ENCODE measurements at places on chromosomes 1 and 21.

GRCh38 chr1:182095946-182096345, 34.4 kb upstream of the ZNF648 start:
- DNase-seq, result no peak

- DNase-seq, result no peak
Measured at GRCh38 chr1:5465281-5465711, 526.9 kb downstream of the NPHP4 start.

DNA sequence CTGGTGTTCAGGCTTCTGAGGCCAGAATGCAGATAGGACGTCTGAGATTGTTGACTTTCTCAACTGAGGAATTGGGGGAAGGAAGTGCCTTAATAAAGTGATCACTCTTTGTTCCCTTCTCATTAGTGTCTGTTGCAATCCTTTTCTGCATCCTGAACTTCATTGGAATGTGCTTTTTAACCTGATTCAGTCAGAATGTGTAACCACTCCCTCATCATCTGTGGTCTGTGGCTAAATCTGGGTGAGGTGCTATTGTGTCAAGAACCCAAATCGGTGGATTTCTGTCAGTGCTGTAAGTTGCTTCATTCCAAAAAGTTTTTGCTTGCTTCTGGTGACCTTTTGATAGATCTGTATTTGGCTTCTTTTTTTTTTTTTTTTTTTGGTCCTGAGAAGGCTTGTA, 38.2 kb downstream of the ARID1A start:
- DNase-seq, result no peak

- no peak for DNase-seq
Measured at GRCh38 chr1:91749788-91750231, 136.1 kb downstream of the TGFBR3 start.

DNA sequence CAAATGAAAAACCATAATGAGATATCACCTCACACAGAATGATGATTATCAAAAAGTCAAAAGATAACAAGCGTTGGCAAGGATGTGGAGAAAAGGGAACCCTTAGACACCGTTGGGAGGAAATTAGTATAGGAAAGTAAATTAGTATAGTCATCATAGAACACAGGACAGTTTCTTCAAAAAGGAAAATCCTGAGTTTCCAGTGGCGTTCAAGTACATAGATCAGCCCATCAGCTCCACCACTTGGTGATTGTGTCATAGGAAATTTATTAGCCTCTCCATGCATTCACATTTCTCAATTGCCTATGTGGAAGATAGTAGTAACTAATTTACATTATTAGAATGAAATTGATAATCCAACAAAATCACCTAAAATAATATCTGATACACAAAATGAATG, 20.8 kb upstream of the GBP2 start:
- DNase-seq, result no peak
